Nucleus accumbens (tissue), 56 donors: ENCODE measurements at places on chromosomes 3 and 15.

GRCh38 chr3:98596541-98597500, 3.4 kb upstream of the CPOX start:
- DNase-seq = no peak

DNA sequence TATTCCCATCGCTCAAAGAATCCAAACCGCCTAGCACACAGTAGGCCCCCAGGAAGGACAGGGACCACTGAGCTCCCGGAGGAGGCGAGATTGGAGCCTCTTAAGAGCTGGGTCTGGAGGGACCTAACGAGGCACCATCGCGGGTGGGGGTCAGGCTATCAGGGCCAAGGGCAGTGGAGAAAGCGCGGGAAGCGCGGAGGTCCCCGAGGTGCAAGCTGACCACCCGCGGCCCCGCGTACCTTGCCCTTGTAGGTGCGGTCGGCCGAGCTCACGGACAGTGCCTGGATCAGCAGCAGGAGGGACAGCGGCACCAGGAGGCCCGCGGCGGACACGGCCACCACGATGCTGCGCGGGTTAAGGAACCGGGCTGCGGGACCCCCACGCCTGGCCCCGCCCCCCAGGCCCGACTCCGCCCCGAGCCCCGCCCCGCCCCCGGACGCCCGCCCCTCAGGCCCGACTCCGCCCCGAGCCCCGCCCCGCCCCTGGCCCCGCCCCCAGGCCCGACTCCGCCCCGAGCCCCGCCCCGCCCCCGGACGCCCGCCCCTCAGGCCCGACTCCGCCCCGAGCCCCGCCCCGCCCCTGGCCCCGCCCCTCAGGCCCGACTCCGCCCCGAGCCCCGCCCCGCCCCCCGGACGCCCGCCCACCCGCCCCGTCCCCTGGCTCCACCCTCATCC, 3.9 kb downstream of the ZDHHC19 start:
- DNase-seq = no peak

- DNase-seq = no peak
Measured at GRCh38 chr3:120461416-120461815, 10.6 kb upstream of the FSTL1 start.

DNA sequence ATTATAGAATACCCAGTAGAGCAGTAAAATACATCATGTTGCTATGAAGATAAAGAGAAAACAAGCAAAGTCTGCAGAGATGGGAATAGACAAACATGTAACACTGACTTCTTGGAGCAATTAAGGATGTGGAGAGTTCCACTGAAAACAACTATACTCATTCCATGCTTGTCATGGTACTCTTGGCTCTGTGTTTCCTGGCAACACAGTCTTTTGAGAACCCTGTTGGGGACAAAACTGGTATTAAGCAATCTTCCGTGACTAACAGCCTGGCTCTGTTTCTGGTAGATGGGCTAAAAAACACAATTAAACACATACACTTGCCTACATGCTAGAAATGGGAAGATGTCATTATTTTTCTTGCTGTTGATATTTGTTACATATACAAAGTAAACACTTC, 1212.3 kb upstream of the GBE1 start:
- DNase-seq = no peak

GRCh38 chr15:77898811-77899730, 178.4 kb downstream of the TBC1D2B start:
- no peak for DNase-seq

DNA sequence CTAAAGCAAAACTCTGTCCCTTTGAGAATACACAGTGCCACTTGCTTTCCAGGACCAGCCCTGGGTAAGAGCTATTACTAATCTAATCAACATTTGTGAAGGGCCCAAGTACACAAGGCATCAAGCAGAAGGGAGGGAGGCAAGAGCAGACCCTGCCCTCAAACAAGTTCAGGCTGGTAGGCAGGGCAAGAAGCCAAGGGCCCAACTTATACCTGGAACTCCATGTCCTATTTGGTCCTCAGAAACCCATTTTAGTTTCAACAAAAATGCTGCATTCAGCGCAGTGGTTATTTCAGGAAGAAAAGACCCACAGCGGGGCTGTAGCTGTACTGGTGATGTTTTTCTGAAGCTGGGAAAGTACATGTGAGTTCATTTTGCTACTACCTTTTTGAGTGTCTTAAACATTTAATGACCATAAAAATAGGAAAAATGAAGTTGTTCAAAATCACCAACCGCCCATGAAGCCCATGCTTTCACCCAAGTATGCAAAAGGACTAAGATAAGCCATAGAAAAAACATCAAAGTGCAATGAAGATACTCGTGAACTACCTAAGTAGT, 2.8 kb downstream of the RPS17 start:
- DNase-seq = no peak

- no peak for DNase-seq
Measured at GRCh38 chr3:143351895-143352608, 232.5 kb downstream of the CHST2 start.

GRCh38 chr15:71239592-71240364, 124.5 kb downstream of the THSD4 start:
- DNase-seq = no peak
